Calu3 (cell line): ENCODE measurements at places on chromosomes 7 and 10. TPM values are rescaled to one million over a fixed set of nuclear protein-coding genes. Genes with fewer than 3 reads are reported as not detected.

DNA sequence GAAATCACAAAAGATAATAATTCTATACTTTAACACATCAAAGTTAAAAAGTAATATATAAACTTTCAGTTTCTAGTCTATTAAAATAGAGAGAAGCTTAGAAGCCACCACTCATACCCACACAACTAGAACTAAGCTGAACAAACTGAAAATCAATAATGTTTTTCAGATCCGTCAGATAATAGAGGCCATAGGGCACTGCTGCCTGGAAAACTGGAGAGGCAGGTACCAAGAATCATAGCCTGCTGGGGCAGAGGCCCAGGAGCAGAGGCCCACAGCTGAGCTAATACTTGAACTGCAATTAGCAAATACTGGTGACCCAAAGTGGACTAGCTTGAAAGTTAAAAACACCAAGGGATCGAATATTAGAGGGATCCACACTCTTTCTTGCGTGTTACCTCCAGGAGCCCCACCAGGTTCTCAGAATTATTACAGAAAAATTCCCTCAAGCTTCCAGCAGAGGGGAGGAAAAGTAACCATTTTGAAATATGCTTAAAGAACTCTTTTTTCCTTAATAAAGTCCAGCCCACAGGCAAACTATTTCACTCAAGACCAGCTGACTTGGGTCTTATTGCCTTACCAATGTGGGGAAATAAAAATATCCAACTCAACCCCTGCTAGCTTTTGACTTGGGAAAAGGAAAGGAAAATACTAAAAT lies 774.1 kb upstream of the IGFBP3 start:
- no peaks in the 10 kb centered on the region for H3K27me3 ChIP-seq
- no peak overlapping the region for H3K4me3 ChIP-seq
- DNase-seq, result peak; percentile 86
- peaks cover 47% of the 10 kb centered on the region for H3K4me1 ChIP-seq
- H3K36me3 ChIP-seq, result peaks cover 13% of the 10 kb centered on the region

DNA sequence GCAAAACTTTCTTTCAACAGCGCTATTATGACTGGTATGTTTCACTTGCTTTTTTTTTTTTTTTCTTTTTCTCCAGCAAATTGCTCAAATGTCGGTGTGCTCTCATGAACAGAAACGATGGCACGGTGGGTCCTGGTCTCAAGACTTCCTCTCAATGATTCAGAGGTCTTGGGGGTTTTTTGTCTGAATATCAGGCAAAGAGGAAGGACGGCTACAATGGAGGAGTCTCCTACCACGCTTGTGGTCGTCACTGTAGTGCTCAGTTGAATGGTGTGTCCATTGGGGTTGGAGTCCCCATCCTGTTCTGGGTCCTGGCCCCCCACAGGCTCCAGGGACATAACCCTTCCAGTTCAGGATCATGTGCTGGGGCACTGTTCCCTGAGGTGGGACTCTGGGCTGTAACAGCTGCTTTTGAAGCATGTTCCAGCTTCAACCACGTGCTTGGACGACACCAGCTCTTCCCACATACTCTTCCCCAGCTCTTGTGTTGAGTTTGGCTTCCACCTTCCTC lies 266.7 kb upstream of the KLF6 start:
- no peak overlapping the region for H3K27ac ChIP-seq
- DNase-seq, result no peak

DNA sequence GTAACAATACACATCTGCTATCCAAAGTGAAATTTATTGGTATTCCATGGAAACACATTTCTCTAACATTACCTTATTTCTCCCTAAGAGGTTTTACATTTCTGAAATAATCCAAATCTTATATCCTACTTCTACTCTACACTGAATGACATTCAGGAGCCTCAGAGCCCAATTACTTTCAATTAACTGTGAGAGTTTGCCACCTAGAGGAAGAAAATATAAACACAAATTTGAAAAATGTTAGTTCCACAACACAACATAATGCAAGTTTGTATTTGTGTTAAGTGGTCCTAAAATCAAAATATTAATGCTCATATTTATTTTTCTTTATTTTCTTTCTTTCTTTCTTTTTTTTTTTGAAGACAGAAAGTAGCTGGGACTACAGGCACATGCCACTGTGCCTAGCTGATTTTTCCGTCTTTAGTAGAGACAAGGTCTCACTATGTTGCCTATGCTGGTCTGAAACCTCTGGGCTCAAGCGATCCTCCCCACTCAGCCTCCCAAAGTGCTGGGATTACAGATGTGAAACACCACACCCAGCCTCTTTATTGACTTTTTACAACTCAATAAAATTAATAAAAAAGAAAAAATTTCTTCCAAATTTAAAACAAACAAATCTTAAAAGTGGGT lies 46.0 kb downstream of the ATAD1 start:
- no peak for DNase-seq
- peaks cover 6% of the 10 kb centered on the region for H3K4me1 ChIP-seq
- peaks cover 3% of the 10 kb centered on the region for H3K36me3 ChIP-seq
- H3K27ac ChIP-seq, result no peak overlapping the region
- no peak overlapping the region for H3K4me3 ChIP-seq

DNA sequence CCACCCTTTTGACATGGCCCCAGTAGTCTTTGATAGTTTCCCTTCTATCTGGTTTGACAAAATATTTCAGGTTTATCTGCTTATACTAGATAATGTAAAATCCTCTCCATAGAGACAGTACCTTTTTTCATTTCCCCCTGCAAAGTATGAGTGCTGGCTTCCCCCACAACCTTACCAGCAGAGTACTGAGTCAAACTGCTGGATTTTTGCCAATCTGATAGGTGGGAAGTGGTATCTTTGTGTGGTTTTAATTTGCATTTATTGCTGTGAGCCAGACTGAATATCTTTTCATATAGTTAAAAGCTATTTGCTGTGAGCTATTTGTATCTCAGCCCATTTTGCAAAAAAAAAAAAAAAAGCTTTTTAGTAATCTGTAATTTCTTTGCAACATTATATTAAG lies 32.1 kb upstream of the HECTD2 start:
- H3K4me1 ChIP-seq, result peaks cover 17% of the 10 kb centered on the region
- no peak overlapping the region for H3K27ac ChIP-seq
- no peaks in the 10 kb centered on the region for H3K36me3 ChIP-seq
- H3K4me3 ChIP-seq, result no peak overlapping the region
- DNase-seq, result no peak
- peaks cover 28% of the 10 kb centered on the region for H3K27me3 ChIP-seq

- no peaks in the 10 kb centered on the region for H3K4me1 ChIP-seq
- H3K27ac ChIP-seq, result no peak overlapping the region
- no peaks in the 10 kb centered on the region for H3K27me3 ChIP-seq
These were observed 72.4 kb downstream of the AUTS2 start for GRCh38 chr7:69670701-69671100.

DNA sequence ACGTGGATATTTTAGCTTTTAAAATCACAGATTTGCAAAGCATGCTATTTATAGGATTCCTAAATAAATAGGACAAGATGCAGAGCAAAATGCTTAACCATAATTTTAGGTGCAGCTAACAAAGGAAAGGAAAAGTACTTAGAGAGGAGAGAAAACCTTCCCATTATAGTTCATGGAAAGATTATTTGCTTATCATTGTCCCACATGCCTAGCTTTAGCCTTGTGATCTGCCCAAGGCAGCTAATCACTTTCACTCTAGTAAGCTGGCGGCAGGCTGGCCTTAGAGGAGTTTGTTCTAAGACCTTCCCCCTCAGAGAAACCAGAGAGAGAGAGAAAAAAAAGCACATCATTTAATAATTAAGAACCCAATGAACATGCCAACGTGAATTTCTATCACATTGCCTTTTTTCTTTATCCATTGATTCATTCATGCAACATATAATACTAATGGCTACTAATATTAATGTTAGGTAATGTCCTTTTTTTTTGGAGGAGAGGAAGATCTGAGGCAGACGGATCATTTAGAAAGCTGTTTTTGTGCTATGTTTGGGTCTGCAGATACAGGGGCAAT lies 274.6 kb downstream of the ARL4A start:
- H3K4me3 ChIP-seq, result no peak overlapping the region
- H3K27ac ChIP-seq, result no peak overlapping the region
- H3K27me3 ChIP-seq, result no peaks in the 10 kb centered on the region
- no peaks in the 10 kb centered on the region for H3K36me3 ChIP-seq

DNA sequence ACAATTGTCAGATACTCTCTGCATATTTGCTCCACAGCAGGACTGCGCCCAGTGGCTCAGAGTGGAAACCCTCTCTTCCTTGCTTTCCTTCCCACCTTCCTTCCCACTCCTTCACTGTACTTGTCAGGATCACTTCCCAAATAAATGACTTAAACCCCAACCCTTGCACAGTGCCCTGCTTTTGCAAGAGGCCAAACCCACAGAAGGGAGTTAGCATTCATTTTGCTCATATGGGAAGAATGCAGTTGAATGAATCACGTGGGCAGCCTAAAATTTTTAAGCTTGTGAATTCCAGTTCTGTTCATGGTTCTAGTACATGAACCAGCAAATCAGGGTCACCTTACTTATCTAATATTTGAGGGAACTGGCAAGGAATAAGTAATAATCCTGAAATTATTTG lies 47.7 kb upstream of the SFMBT2 start:
- DNase-seq, result no peak
- H3K4me3 ChIP-seq, result no peak overlapping the region
- no peaks in the 10 kb centered on the region for H3K36me3 ChIP-seq
- no peaks in the 10 kb centered on the region for H3K4me1 ChIP-seq
- peaks cover 78% of the 10 kb centered on the region for H3K27me3 ChIP-seq
- no peak overlapping the region for H3K27ac ChIP-seq

DNA sequence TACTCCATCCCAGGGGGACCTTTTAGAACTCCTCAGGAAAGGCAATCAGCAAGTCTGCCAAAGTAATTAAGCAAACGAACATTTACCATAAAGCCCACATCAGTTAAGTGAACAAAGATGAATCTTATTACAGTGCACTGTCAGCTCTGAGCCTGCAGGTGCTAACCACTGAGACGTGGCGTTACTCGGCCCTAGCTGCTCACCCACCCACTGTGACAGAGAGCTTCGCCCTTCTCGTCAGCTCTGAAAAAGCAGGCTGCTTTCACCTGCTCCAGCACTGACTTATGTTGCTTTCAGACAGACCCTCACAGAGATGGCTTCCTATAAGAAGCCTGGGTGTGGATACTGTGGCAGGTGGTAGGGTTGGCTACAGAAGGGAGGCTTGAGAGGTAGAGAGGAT lies 57.7 kb upstream of the KCNIP2 start:
- H3K4me3 ChIP-seq, result no peak overlapping the region
- no peak overlapping the region for H3K27ac ChIP-seq
- no peak for DNase-seq
- H3K4me1 ChIP-seq, result no peaks in the 10 kb centered on the region

DNA sequence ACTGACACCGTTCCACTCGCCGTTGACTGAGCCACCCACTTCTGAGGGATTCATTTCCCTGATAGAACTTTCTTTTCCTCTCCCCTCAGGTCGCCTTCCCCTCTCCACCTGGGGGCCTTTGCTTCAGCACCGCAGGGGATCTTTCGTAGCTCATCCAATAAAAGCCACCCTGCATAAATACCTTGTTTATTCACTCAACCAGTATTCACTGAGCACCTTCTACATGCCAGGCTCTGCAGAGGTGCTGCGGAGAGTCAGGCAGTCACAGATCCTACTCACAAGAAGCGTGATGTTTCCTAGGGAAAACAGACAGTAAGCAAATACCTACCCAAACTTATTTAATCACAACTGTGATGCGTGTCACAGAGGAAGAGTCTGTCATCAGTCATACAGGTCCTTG lies 127.7 kb downstream of the TEX36 start:
- no peak overlapping the region for H3K27ac ChIP-seq
- H3K27me3 ChIP-seq, result peaks cover 70% of the 10 kb centered on the region

GRCh38 chr10:119281581-119282071 lies 74.3 kb downstream of the GRK5 start:
- DNase-seq, result no peak
- H3K4me1 ChIP-seq, result no peaks in the 10 kb centered on the region
- no peaks in the 10 kb centered on the region for H3K36me3 ChIP-seq
- peaks cover 16% of the 10 kb centered on the region for H3K27me3 ChIP-seq
- no peak overlapping the region for H3K4me3 ChIP-seq
- H3K27ac ChIP-seq, result no peak overlapping the region

DNA sequence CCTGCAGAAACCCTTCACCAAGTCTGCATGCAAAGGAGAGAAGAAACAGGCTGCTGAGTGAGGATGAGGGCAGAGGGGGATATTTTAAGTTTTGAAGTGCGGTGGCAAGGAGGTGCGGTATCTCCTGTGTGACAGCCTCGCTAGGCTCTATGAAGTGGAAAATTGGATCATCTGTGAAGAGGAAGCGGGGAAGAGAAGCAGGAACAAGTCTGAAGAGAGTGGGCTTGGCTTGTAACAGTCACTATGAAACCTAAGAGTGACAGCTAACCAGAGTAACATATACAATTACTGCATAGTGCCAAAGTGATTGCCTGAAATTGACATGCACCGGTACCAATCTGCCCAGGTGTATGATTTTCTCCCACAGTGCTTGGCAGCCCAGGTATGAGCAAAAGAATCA lies 287.5 kb upstream of the KLF14 start:
- no peak overlapping the region for H3K27ac ChIP-seq
- H3K27me3 ChIP-seq, result no peaks in the 10 kb centered on the region
- peaks cover 12% of the 10 kb centered on the region for H3K36me3 ChIP-seq

DNA sequence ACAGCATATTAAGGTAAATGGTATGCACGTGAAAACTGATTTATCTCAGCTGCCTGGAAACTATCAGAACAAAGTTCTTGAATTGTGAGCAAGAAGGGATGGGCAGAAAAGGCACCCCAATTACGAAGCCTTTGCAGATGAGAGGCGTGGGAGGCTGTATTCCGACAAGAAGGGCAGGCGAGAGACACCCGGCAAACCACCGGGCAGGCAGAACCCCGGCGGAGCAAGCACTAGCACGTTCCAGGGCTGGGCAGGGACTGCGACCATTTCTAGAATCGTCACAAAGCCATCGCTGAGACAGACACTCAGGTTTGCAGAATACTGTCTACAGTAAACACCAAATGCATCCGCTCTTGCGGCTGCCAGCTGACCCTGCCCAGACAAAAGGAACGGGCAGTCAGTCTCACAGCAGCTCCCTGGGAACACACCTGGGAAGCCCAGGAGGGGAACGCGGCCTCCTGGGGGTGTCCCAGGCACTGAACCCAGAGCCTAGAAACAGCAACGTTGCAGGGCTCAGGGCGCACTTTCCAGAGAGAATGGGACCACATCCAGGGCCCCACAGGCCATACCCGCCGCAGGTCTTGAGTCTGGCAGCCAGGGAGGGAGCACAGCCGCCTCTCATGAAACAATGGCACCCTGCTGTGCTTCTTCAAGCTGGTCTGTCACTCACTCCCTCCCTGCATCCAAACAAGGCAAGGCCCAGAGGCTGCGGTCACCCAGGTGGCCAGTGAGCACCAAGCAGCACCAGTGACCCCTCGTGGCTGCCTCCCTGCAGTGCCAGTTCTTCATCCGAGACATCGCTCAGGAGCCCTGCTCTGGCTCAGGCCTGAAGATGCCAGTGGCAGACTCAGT lies 261.9 kb downstream of the PTPRN2 start:
- H3K27ac ChIP-seq, result no peak overlapping the region
- no peaks in the 10 kb centered on the region for H3K4me1 ChIP-seq
- no peaks in the 10 kb centered on the region for H3K27me3 ChIP-seq
- H3K36me3 ChIP-seq, result peaks cover 3% of the 10 kb centered on the region

GRCh38 chr7:91636728-91637127 lies 243.8 kb downstream of the MTERF1 start:
- no peak overlapping the region for H3K4me3 ChIP-seq

GRCh38 chr10:131681122-131681521 lies 219.7 kb upstream of the PPP2R2D start:
- no peak overlapping the region for H3K4me3 ChIP-seq
- DNase-seq, result no peak
- peaks cover 14% of the 10 kb centered on the region for H3K27me3 ChIP-seq
- no peak overlapping the region for H3K27ac ChIP-seq
- H3K4me1 ChIP-seq, result no peaks in the 10 kb centered on the region
- no peaks in the 10 kb centered on the region for H3K36me3 ChIP-seq

Gene STEAP4
- total RNA-seq, result 7.4 and 11.3 TPM in 2 replicates

Gene SUN3
- 1.1 and 1.8 TPM in 2 replicates for total RNA-seq

Gene FKBP6
- total RNA-seq, result not detected in 2 replicates

Gene GPR85
- total RNA-seq, result not detected in 2 replicates

Gene LDB1
- total RNA-seq, result 25.8 and 27.5 TPM in 2 replicates

Gene PGAM2
- total RNA-seq, result 0.87 TPM in 1 of 2 replicates, not detected in the other

Gene NAT16
- total RNA-seq, result not detected in 2 replicates

Gene NPTX2
- total RNA-seq, result not detected in 2 replicates

Gene FEZF1
- total RNA-seq, result 0.22 TPM in 1 of 2 replicates, not detected in the other
